Right ventricle myocardium superior (tissue), 1 donor: ENCODE measurements at places on chromosomes 12 and 14.

- peak; percentile 42 for DNase-seq
Measured at GRCh38 chr14:105067140-105067968, 2.1 kb upstream of the GPR132 start.

GRCh38 chr12:53174881-53175491, 5.5 kb upstream of the ZNF740 start:
- no peak for DNase-seq

DNA sequence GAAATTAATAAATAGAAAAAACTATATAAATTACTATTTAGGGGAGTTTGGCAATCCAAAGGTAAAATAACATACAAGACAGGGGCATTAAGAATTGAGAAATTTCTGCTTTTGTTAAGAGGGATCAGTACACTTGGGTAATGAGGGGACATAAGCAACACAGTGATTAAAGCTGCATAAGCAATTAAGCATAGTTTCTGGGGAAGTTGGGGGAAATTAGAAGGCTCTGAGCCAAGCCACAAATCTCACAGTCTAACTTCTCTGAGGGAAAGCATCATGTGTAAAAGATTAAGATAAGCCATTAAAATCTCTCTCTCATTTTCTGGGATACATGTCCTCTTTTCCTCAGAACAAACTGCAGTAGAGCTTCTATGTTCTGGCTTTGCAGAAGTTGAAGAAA, 533.9 kb upstream of the LRFN5 start:
- no peak for DNase-seq

GRCh38 chr12:16282978-16283377, 5.5 kb upstream of the SLC15A5 start:
- DNase-seq = no peak

DNA sequence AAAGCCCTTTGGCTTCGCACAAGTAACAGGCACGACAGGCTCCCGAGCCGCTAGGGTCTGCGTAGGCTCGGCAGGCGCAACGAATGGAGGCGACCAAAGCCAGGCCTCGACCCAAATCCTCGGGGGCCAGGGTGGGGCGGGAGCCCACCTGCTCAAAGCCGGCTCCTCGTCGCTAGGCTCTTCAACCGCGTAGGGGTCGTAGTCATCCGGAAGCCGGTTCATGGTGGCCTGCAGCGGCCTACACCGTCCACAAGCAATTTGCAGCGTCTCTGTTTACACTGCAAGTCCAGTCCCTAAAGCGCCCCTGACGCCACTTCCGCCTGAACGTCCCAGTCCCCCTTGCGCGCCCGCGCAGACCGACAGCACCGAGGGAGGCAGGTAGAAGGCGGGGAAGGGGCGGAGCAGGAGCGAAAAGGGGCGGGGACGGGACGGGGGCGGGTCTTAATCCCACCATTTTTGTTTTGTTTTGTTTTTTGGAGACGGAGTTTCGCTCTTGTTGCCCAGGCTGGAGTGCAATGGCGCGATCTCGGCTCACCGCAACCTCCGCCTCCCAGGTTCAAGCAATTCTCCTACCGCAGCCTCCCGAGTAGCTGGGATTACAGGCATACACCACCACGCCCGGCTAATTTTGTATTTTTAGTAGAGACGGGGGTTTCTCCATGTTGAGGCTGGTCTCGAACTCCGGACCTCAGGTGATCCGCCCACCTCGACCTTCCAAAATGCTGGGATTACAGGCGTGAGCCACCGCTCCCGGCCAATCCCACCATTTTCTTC, at the start of gene EAPP:
Gene EAPP, minus strand, starts transcription at position 295 of the 774 bp plus-strand sequence. Its CDS starts 73 bp downstream, at position 222.
- peak; percentile 99 for DNase-seq

GRCh38 chr14:86714575-86714974, 1184.6 kb downstream of the FLRT2 start:
- no peak for DNase-seq

GRCh38 chr14:78863143-78863542, 693.0 kb downstream of the NRXN3 start:
- DNase-seq = no peak

DNA sequence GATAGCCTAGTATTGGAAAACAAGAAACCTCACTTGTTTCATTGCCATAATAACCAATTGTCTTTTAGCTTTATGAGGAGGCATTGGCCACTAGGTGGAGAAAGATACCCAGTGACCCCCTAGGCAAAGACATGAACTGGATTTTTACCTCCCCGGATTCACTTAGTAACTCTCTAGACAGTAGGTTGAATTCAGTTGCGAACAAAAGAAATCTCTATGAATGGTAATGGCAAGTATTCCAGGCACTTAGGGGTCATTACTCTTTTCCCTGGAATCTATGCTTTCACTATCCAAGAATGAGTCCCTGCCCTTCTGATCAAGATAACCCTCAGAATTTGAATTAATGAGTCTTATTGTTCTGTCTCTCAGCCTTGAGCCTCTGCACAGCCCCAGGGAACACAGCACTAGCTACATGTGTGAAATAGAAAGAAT, 29.5 kb upstream of the RHOJ start:
- no peak for DNase-seq

GRCh38 chr12:106583242-106584103, 669 bp downstream of the RFX4 start:
- DNase-seq = no peak

DNA sequence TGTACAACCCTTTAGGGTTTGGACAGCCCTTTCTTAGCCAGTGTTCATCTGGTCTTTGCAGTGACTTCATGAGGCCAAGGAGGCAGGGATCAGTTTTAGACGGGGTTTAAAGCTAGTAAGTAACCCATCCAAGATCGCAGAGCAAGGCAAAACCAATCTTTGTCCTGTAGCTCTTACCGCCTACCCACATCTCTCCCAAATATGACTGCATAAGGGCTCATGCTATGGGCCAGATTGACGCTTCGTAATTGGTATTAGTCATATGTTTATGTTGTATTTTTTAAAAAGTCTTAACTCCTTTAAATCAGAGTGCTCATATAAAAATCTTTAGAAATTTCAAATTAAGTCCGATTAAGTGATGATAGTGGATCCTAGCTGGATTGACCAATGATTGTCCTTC, 3.7 kb upstream of the CLMN start:
- no peak for DNase-seq

- no peak for DNase-seq
Measured at GRCh38 chr14:24458736-24459135, 16.2 kb upstream of the SDR39U1 start.
